ENCODE measurements at places on chromosomes 11 and 22.

- no peak for DNase-seq
Measured at GRCh38 chr11:113808931-113809330, 29.3 kb downstream of the CLDN25 start.

GRCh38 chr11:129215506-129216245 is 23.6 kb upstream of the ARHGAP32 start:
- no peak for DNase-seq

DNA sequence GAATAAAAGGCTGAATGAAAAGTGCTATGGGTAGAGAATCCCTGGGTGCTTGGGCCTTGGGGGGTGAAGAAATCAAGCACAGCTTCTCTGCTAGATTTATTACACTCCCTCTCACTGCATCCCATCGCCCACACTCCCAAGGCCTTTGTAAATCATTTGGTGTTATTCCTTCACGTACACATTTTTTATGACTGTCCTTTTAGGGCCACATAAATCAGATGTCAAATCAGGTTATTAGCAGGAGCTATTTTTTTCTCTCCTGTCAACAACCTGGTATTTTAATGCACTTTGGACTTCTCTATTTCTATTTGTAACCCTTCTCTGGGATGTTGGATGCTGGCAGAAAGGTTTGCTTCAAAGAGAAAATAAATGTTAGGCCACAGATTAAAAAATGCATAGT is 408.8 kb downstream of the INSC start:
- DNase-seq, result peak; percentile 48

DNA sequence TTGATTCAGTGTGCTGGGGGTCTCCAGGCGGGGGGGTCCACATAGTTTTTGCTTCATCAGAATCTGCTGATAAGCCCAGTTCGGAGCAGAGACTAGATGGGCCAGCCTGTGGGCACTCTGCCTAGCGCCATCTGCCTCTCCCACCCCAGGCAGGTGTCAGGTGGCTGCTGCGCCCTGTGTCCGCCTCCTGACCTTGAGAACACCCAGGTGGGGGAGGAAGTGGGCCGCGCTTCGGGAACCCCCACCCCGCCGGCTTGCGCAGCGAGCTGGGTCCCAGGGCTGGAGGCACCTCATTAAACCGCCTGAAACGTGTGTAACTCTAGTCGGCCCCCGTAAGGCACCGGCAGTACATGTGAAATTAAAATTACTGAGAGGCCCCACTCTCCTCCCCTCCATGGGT is 113.6 kb downstream of the KCNQ1 start:
- DNase-seq, result no peak

DNA sequence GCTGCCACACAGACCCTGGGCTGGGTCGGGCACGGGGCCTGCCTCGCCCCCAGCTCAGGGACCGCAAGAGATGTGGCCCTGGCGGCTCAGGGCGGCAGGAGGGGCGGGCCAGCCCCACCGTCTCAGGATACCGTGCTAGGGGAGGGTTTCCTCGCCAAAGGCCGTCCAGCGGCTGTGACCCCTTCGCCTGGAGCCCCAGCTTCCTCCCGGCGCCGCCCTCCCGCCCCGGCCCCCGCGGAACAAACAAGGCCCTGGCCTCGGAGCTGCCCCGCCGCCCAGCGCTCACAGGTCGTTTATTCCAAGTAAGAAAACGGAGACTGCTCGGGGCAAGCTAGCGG is 543 bp upstream of the AP2A2 start:
- no peak for DNase-seq

DNA sequence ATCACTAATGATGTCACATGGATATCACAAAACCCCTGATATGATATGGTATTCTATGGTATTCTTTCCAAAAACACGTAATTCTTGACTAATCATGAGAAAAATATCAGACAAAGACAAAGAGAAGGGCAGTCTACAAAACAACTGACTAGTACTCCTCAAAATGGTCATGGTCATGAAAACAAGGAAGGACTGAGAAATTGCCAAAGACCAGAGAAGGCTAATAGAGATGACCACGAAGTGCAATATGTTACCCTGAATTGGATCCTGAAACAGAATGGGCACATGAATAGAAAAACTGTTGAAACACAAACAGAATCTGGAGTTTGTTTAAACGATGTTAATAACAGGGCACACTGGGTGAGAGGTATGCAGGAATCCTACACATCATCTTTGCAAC is 10.2 kb downstream of the CKAP5 start:
- DNase-seq, result no peak

Data from NCI-H69 (cell line).